PC-9 (cell line): ENCODE measurements at places on chromosomes 7 and 10. TPM values are rescaled to one million over a fixed set of nuclear protein-coding genes. Genes with fewer than 3 reads are reported as not detected.

The UCN3 gene
- total RNA-seq = not detected in 2 replicates

The PRTFDC1 gene
- 12.3 and 15.8 TPM in 2 replicates for total RNA-seq

The WNT8B gene
- total RNA-seq = not detected in 2 replicates

The COL28A1 gene
- 0.83 and 2.2 TPM in 2 replicates for total RNA-seq

The KCP gene
- total RNA-seq = 9.9 and 15.4 TPM in 2 replicates

The WASHC2C gene
- 25.6 and 34.2 TPM in 2 replicates for total RNA-seq

The AKR1C8 gene
- total RNA-seq = 2.7 and 4.0 TPM in 2 replicates

The TUBB8 gene
- total RNA-seq = 0.53 and 0.59 TPM in 2 replicates
